Activated CD4-positive, CD25-positive, alpha-beta regulatory T cell treated with anti-CD3 and anti-CD28 coated beads, Interleukin-2, amount 50 U/mL, for 16 hours (primary cell): ENCODE measurements at places on chromosomes 1 and 21.

DNA sequence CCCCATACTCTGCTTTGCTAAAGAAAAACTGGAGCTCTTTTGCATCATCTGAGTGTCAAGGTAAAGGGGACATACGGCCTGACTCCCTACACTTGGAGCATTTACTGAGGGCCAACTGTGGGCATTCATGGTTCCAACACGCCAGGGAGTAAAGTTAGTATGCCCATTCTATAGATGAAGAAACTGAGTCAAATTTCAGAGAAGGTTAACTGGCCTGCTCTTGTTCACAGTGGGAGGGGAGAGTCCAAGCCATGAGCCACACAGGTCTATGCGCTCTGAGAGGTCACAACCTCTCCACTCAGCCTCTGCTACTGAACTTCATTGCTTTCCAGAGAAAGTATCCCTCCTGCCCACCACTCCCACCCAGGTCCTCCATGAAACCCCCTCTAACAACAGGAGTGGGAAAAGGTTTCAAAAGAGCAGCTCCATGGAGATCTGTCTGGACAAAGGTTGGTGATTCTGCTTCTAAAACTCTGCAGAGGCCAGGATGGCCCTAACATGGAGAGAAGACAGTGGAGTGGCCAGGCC is 6.8 kb upstream of the KCNN3 start:
- no peak for DNase-seq

- DNase-seq: no peak
Observed at GRCh38 chr1:8910331-8910730, 31.8 kb upstream of the ENO1 start.

- DNase-seq: no peak
Observed at GRCh38 chr1:197892684-197893083, 9.7 kb upstream of the C1orf53 start.

- no peak for DNase-seq
Observed at GRCh38 chr1:240073097-240073496, 18.6 kb upstream of the FMN2 start.

- DNase-seq: no peak
Observed at GRCh38 chr21:46371204-46372013, 47.5 kb downstream of the PCNT start.

DNA sequence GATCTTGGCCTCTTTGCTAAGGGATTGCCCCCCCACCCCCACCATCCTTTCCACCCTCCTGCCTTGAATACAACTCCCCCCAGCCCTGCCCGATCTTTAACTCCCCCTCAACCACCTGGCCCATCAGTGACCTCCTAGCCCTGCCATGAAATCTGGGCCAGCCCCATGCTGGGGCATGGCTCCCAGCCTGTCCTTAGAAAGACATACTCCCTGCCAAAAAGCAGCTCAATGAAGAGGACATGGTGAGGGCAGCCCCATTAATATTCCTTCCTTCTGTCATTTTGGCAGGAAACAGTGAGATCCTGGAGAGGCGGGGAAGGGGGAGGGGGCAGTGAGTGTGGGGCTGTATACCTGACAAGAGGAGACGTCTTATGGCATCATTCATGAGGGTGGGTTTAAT is 66.8 kb upstream of the DISP3 start:
- DNase-seq: no peak

- no peak for DNase-seq
Observed at GRCh38 chr21:25637851-25638659, 1.0 kb upstream of the JAM2 start.
